ENCODE measurements at places on chromosomes 7 and 10. TPM values are rescaled to one million over a fixed set of nuclear protein-coding genes. Genes with fewer than 3 reads are reported as not detected.

GRCh38 chr10:88062798-88063472 is 199.5 kb downstream of the PTEN start:
- DNase-seq: no peak

DNA sequence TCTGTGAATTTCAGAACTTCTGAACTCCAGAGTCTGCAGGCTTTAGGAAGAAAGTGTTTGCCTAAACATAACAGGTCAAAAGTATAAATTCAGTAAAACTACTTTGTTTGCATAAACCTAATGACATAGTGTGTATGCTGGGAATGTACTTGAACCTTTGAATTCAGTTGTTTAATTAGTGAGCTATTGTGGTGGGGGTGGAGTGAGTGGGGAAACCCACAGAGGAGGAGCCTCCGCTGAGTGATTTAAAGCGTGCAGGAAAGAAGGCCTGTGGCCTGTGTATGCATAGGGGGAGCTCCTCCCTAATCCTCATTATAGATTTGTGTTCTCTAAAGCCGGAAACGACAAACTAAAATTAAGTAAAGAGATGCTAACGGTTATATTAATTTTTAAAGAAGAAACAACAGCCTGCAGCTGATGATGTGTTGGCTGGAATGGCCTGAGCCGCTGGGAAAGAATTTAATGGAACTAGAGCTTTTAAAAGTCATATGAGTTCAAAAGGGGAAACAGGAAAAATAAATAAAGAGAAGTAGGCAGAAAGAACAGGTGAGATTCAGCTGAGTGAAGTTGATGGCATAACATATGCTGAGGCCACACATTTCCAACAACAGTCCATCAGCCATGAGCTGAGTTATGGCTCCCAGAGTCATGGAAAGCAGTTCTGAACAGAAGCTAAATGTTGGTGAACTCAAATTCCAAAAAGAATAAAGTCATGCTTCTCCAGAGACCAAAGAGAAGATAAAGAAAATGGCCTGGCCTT is 595.0 kb downstream of the GRM8 start:
- no peak for DNase-seq

PTEN gene
- total RNA-seq: 177 TPM

- no peak for DNase-seq
Observed at GRCh38 chr10:29142516-29143314, 146.2 kb upstream of the LYZL1 start.

ADRA2A gene
- 6.2 TPM for total RNA-seq

GRCh38 chr10:109187677-109188076 is 735.6 kb downstream of the XPNPEP1 start:
- no peak for DNase-seq

ZNF107 gene
- total RNA-seq: 12.2 TPM

DNA sequence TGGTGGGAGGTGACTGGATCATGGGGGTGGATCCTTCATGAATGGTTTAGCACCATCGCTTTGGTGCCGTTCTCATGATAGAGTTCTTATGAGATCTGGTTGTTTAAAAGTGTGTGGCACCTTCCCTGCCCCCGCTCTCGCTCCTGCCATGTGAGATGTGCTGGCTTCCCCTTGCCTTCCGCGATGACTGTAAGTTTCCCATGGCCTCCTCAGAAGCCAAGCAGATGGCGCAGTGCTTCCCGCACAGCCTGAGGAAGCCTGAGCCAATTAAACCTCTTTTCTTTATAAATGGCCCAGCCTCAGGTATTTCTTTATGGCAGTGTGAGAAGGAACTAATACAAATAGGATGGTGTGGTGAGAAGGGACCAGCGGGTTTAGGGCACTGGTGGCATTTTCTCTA is 243.3 kb upstream of the CELF2 start:
- DNase-seq: no peak

- no peak for DNase-seq
Observed at GRCh38 chr10:71837098-71837827, 13.8 kb downstream of the PSAP start.

GRCh38 chr7:151804756-151805155 is 72.2 kb downstream of the PRKAG2 start:
- DNase-seq: no peak

GRCh38 chr10:76082232-76082631 is 650.8 kb downstream of the LRMDA start:
- DNase-seq: no peak

DNA sequence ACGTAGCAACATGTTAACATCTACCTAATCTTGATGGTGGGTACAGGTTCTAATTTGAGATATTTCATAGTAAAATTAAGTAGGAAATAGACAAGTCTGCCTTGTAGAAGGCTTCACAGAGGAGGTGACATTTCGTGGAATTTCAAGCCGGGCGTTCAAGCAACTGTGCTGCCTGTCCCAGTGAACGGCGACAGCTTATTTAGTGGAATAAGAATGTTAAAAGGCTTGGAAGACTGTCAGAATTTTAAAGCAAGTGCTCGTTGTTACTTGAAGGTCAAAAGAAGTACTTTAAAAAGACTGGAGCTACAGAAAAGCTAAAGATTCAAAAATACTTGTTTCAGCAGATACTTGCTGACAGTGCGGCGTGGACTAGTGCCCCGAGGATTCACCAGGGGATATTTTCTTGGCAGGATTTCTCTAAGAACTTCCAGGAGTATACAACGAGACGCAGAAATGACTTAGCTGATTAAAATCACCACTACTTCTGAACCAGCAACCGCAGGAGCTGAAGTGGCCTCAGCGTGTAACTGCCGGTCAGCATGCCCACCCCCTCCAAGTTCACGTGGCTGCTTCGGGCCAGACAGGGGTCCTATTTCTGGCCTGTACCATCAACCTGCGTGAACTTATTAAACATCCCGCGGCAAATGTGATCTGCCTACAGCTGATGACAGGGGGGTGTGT is 46.5 kb downstream of the CTBP2 start:
- DNase-seq: no peak

- DNase-seq: no peak
Observed at GRCh38 chr7:151819866-151820265, 57.0 kb downstream of the PRKAG2 start.

DNA sequence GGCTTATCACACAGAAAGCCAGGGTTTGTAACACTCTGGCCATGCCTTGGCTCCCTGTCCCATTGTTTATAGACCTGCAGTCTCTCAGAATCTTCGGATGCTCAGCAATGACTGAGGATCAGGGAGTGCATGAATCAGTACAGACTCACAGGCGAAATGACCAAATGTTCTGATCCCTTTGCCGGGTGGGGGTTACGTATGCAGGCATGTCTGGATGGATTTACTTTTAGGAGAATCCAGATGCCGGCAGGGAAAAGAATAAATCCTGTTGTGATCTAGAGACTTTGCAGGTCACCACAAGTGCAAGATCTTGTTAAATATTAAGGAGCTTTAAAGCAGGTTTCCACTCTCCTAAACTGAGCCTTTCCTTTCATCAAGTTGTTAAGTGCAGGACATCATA is 149.5 kb downstream of the SFMBT2 start:
- DNase-seq: no peak

GRCh38 chr7:118040562-118040961 is 143.4 kb upstream of the LSM8 start:
- DNase-seq: no peak

DNA sequence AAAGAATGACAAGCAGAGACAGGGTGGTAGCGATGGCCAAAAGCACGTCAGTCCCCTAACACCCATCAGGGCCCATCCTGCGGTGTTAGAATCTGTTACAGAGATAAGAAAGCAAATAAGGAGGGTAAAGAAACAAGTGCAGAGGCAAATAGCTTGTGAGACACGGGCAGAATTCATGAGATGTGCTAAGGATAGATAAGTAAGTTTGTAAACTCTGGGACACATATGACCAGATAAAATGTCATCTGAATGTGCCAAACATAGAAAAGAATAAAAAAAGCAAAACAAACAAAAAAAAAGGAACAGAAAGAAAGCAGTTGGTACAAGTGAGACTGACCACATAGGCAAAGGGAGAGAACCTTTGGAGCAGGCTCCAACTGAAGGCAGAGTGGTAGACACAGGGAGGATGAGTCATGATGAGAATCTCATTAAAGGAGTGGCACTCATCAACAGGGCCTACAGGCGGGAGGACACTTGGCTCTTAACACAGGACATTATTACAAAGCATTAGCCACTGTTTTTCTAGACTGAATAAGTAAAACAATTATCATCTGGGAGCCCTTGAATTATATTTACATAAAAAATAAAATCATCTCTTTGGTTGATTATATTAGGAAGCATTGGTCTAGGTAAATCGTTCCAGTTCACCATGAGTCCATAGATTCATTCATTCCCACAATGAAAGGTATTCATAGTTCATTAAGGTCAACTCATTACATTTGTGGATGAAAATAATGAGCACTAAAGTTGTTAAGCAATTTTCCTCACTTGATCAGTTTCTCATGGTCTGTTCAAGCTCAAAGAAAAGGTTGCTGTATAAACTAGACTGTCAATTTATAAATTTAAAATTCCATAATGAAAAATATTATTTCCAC is 21.5 kb upstream of the EPHB6 start:
- no peak for DNase-seq

DNA sequence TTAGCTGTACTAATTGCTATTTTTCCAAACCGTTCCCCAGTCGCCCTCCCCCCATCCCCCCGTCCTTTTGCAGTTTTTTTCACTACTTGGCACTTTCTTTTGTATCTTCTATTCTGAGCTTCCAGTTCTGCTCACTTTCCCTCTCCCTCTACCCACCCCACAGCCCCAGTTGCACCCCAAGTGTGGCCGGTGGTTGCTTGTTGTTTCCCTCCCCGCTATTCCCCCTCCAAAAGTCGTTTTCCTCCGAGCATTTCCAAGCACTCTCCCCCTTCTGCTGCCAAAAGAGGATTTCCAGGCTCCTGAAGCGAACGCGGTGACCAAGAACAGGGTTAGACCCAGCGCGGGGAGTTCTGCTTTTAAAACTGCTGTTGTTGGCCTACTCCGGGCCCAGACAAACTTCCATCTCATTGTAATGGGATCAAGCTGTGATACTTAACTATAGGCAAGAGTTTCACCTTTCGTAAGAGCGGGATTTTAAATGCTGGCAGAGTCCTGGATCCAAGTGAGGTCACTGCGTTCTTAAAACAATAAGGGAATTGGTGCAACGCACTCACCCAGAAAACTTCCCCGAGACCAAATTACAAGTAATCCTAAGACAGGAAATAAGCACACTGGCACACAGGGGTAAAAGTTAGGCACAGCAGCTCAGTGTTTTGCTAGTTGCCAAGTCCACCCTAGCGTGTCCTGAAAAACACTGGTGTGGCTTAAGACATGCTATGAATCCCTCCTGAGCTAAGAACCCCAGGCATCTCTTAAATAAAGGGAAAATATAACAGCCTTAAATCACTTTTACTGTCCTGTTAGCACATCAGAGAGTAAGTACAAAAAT is 1.5 kb upstream of the RGS10 start:
- no peak for DNase-seq

SPOCK2 gene
- 188 TPM for total RNA-seq

DNA sequence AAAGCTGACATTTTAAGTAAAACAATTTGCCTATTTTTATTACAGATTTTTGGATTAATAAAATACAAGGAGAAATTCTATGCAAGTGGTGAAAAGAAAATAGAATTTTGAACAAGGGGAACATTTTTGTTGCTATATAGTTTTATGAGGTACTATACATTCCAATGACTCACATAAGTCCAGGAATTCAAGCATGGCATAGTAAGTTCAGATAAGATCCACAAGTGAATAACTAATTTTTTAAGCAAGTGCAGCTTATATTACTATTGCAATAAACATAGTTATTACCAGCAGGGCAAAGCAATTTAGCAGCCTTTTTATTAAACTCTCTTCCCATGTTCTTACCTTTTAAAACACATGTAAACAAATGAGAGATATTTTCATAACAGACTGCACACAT is 1123.5 kb upstream of the LRRN3 start:
- DNase-seq: no peak

ATP6V0A4 gene
- 1.3 TPM for total RNA-seq

EXOC6 gene
- 46.6 TPM for total RNA-seq

FAM3C gene
- 146 TPM for total RNA-seq

DNA sequence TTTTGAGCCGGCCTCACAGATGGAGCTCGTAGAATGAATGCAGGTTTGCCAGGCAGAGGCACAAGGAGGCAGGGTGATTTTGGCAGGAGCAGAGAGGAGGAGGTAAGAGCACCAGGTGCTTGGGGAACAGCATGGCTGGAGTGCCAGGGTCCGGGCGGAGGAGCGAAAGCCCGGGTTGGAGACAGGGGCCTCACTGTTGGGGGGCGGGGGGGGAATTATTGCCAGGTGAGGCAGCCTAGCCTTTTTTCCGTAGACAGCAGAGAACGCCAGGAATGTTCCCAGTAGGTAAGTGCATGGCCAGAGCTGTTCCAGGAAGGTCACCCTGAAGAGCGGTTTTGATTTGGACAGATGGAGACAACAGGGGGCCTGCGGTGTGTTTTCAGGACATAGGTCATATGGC is 9.5 kb downstream of the SRRM3 start:
- no peak for DNase-seq

DNA sequence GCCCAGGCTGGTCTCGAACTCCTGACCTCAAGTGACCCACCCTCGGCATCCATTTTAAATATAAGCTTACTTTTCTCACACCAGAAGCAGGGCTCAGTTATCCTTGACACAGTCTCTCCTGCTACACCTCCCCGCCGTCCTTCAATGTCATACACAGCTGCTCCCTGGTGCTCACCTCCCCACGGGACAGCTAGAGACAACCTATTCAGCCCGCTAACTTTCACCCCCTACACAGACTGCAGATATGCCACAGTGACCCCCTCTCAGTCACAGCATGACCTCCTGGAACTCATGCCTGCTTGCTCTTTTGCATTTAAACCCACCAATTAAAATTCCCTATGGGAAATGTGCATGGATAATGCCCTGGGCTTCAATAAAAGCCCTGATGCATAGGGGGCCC is 44.2 kb upstream of the KCNMA1 start:
- no peak for DNase-seq

DNA sequence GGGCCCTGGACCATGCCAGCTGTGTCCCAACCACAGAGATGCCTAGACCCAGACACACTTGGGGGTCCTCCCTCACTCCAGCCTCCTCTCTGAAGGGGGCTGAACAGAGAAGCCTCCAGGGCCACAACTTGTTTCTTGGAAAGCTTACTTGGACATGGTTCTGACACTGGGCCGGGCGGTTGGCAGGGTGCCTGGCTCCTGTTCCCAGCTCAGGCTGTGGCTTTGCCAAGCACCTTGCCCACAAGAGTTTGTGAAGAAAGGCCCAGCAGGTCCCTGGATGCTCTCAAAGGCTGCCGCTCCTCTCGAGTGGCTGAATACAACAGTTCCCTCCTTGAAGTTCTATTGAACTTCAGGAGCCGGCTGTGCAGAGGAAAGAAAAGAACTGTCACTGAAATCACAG is 181.6 kb downstream of the PTPN20 start:
- DNase-seq: no peak

- no peak for DNase-seq
Observed at GRCh38 chr7:131061158-131061557, 266.5 kb upstream of the MKLN1 start.

HACD1 gene
- total RNA-seq: 14.0 TPM

All from spinal cord (tissue), 10 donors.